ENCODE measurements at places on chromosomes 3 and 15.

DNA sequence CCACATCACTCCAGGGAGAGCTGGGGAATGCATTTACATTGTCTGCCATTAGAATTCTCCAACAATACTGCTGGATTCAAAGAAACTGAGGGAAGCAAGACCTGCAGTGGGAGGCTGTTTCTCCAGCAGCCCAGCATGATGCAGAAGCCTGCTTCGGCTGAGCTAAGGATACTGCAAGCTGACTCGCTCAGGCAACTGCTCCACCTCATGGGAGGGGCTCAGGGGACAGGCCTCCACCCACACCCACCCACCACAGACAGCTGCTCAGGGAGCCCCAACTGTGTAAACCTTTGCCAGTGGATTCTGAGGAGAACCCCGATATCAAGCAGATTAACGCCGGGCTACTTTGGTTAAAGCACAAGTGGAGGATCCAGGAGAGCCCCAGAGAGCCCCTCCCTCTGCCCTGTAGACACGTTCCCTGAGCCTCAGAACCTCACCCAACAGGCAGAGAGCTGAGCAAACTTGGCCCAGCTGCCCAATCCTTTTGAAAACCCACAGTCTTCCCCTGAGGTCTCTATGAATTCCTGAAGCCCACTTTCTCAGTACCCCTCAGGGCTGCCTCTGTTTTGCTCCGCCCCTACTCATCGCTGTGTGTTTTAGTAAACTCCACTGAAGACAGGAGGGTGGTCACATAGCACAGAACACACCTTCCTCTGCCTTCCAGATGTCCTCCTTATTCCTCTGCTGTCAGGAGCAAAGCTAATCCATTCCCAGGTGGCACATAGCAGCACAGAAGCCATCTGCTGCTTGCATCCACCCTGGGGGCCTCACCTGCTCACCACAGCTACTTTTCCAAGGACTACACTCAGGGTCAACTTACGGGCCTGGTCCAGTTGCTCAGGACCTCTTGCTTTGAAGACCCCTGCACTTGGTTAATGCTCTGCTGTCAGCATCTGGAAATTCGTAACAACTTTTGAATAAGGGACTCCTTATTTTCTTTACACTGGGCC is 269.0 kb downstream of the ABHD5 start:
- no peak for DNase-seq

DNA sequence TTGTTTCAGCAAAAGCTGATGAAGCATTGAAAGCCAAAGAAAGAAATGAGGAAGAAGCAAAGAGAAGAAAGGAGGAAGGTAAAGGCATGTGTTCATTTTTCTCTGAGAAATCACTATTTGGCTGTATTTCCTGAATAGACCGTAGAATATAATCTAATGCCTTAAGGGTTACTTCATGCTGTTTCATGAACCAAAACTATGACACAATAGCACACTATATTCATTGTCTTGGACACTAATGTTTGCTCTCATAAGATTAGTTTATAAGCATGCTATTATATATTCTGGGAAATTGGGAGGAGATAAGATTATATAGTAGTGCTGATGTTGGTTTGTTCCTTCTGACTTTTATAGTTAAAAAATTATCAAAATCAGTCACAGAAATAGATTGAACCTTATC is 110.1 kb upstream of the MLF1 start:
- no peak for DNase-seq

- no peak for DNase-seq
These were observed 432.8 kb upstream of the NR2F2 start for GRCh38 chr15:95897651-95898050.

DNA sequence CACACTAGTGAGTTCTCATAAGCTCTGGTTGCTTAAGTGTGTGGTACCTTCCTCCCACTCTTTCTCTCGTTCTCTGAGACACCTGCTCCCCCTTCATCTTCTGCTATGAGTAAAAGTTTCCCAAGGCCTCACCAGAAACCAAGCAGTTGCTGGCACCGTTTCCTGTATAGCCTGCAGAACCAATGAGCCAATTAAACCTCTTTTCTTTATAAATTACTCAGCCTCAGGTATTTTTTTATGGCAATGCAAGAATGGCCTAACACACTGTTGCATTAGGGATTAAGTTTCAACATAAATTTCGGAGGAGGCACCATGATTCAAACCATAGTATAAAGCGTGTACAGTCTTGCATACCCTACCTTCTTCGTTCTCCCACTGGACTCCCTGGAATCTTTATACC is 252.3 kb upstream of the CHRM5 start:
- DNase-seq = peak; percentile 8

DNA sequence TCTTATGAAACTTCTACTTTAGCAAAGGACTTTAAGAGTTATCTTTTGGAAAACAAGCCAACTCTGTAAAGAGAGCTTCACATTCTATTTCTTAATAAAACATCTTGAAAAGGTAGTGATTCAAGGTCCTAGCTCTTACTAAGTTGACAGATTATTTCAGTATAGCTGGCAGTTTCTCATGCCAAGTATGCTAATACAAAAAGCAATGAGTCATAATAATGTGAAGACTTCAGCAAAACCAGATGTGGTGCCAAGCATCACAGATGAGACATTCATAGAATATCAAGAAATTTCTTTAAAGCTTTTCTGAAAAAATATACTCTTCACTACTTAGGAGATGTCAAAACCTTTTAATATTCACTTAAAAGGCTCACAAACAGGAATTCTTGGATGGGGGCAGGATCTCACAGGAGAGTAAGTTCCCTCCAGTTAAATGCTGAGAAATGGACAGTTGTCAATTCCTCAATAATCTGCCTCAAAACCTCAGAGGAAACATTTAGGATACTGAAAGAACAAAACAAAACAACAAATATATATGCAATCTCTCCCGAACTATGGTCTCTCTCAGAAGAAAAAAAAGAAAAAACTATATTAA is 45.6 kb downstream of the DCBLD2 start:
- DNase-seq = no peak

GRCh38 chr15:101329867-101330380 is 34.9 kb upstream of the SNRPA1 start:
- DNase-seq = no peak

GRCh38 chr3:133292296-133292695 is 107.6 kb upstream of the BFSP2 start:
- DNase-seq = no peak

- DNase-seq = no peak
These were observed 53.4 kb upstream of the SEC13 start for GRCh38 chr3:10374311-10374710.

GRCh38 chr15:82952158-82953081 is at the start of gene HOMER2:
TSS of gene HOMER2 (minus strand) at chr15:82952720. CDS start at chr15:82952535, 185 bp downstream.
- DNase-seq = no peak

GRCh38 chr3:25113891-25114290 is 314.2 kb upstream of the RARB start:
- no peak for DNase-seq

- DNase-seq = peak; percentile 60
These were observed 27.0 kb upstream of the RPL32 start for GRCh38 chr3:12868039-12869034.

DNA sequence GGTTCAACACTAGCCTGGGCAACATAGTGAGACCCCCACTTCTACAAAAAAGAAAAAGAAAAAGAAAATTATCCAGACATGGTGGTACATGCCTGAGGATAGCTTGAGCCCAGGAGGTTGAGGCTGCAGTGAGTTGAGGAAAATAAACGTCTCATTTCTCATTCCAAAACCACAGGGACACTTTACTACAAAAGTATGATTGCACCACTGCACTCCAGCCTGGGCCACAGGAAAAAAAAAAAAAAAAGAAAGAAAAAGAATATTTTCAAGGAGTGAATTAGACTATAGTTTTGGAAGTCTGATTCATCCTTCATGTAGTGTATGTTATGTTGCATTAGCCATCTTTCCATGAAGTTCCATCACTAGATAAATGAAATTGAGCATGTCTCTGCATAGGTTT is 149.5 kb upstream of the THBS1 start:
- no peak for DNase-seq

DNA sequence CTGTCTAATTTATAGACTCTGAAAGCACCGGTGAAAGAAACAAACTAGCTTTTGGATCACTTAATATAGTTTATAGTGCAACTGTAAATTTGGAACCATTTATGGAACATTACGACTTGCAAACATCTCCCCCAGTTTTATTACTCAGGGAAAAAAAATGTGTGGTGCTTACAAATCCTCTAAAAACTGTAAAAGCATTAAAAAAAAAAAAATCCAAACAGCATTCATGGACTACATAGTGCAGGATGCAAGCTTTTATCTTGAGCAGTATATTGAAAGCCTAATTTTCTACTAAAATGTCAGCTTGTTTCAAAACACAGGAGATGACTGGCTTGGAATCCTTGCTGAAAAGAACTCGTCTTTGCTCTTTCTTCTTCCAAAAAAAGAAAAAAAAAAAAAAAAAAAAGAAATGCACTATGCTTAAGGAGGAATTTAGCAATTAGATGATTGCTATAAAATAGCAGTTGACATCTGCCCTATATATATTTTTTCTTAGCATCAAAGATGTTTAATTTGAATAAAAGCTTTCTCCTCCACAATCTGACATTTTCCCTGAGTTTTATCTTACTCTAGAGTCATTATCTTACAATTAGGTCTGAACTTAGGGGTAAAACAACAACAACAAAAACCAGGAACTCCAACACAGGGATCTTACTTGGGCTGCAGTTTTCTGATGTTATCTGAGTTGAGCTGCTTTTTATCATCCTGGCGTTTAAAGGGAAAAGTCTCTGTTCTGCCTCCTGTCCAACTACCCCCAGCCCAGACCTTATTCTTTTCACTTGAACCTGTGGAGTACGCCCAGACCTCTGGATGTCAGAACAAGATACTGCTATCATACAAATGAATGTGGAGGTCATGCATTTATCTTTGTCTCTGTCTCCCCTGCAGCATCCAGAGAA is 62.6 kb upstream of the PDZRN3 start:
- no peak for DNase-seq

- DNase-seq = no peak
These were observed 103.0 kb downstream of the PGPEP1L start for GRCh38 chr15:98904544-98904943.

DNA sequence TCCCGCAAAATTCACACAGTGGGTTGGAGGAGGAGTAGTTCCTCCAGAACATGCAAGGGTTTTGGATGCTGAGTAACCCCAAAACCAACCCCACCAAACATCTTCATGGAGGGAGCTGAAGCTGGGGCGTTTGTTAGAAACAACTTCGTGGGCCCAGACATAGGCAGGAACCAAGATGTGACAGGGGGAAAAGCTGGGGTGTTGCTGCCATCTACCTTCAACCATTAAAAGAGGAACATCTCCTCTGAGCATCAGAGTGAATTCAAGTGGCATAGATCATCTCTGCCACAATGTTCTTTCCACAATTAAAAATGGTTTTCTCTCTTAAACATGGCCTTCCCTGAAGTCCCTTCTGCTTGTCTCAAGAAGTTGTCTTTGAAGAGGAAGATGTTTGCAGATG is 20.5 kb downstream of the SIDT1 start:
- DNase-seq = no peak

DNA sequence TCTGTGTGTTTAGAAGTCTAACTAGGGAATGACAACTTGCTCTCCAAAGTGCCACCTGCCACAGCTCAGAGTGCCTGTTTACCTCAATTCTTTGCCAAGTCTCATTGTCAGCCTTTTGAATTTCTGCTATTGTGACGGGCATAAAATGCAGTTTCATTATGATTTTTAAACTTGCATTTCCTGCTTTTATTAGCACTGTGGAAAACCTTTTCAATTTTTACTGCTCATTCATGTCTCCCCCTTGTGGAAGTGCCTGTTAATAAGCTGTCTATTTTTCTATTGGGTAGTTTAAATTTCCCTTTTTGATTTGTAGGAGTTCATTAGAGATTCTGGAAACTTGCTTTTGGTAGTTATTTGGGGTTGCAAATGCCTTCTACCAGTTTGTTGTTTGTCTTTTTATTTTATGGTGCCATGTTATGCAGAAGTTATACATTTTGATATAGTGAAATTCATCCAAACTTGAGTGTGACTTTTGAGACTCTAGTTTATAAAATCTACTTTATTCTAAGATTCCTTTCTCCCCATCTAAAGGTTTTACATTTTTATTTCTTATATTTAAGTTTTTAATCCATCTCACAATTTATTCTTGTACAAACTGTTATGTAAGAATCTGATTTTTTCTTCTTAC is 53.9 kb upstream of the FRMD4B start:
- DNase-seq = no peak

- no peak for DNase-seq
These were observed 129.1 kb upstream of the MEF2A start for GRCh38 chr15:99436542-99437314.

DNA sequence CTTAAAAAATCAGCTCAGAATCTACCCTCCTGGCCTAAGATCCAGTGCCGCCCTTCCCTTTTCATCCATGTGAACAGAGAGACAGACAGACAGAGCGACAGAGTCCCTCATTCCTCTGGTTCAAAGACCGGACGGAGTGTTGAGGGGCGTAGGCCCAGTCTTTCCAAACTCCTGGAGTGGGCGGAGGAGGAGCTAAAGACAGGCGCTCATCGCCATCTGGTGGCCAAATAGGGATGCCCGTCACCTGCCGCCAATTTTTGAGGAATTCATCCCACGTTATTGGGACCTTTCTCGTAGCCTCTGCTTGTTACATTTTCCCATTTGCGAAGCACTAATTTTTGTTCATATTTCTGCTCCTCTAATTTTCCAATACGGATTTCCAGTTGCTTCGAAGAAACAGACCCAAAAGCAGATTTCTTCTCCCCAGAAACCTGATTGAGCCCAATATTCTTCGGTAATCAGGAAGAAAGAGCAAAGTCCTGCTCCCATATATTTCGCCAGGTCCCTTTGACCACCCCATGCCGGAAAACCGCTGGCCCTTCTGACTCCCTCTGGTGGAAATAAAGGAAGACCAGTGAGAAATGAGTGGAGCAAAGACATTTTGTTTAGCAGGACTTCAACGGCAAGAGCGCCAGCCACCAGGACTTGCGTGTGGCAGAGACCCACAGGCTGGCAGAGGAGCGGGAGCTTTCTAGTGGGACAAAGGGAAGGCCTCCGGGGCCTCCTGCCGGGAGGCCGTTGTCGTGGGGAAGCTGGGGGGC is 88.0 kb downstream of the LRRK1 start:
- peak; percentile 40 for DNase-seq

GRCh38 chr3:14452740-14453710 is 50.6 kb downstream of the SLC6A6 start:
- no peak for DNase-seq

GRCh38 chr3:194879126-194879877 is 193.6 kb downstream of the FAM43A start:
- no peak for DNase-seq

DNA sequence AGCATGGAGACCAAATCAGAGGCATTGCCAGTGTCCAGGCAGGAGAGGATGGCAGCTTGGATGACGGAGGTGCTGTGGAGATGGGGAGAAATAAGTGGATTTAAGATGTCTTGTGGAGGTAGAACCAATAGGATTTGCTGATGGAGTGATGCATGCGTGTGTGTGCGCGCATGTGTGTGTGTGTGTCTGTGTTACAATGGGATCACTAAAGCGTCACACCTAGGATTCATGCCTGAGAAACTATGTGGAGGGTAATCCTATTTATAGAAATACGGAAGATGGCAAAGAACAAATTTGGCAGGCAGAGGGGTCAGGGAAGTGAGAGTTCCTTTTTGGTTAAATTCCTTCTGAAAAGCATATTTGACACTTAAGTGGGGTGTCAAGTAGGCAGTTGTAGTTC is 64.8 kb upstream of the ARL8B start:
- no peak for DNase-seq

- no peak for DNase-seq
These were observed 58.7 kb upstream of the CHST2 start for GRCh38 chr3:143060906-143061305.

All from stimulated activated CD8-positive, alpha-beta memory T cell treated with anti-CD3 and anti-CD28 coated beads, Interleukin-15, amount 100 ng/mL, for 48 hours (primary cell).